Activated T-cell treated with anti-CD3 and anti-CD28 coated beads, Interleukin-2, amount 50 U/mL, for 1 hour (primary cell): ENCODE measurements at places on chromosomes 3 and 15.

GRCh38 chr15:32120577-32121383, 90.5 kb downstream of the CHRNA7 start:
- no peak for DNase-seq

- no peak for DNase-seq
These were observed 203.4 kb downstream of the TBC1D2B start for GRCh38 chr15:77874063-77874462.

DNA sequence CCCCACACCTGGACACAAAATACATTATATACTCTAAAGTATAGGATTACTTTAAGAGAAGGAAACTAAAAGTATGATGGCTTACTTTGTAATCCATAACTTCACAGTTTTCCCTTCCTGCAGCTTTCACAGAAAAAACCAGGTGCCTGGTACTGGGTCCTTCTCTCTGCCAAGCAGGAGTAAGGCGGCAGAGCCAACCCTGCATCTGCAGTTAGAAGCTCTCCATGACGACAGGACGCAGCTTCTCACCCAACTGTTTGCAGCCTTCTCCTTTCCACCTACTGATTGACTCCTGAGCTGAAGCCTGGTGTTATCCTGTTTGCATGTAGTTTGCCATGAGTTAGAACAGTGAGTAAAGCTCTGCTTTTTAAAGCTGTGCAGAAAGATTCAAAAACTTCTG, 6.7 kb downstream of the MRAS start:
- DNase-seq, result no peak

DNA sequence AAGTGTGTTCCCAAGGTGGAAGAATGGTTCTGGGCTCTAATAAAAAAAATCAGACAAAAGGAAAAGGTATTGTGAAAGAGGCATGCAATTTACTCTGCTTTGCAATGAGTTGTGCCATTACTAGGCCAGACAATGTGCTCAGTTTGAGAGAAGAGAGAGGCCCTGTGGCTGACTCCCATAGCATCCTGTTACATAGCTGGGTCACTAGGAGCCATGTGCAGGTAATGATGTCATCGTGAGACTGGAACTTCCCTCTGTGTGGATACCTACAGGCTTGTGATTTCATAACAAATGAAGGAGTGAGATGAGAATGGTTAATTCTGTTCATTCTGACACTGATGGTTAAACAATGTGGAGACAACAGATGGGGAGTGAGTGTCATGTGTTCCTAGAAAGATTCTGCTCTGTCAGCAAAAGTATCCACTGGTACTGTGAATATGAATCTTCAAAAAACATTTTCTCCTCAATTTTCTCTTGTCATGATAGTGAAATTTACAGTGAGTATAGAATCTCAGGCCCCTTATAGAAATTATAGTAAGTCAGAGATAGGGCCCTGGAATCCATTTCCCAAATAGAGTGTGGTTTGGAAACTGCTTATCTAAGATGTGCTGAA, 648.7 kb upstream of the DPPA4 start:
- DNase-seq, result no peak

DNA sequence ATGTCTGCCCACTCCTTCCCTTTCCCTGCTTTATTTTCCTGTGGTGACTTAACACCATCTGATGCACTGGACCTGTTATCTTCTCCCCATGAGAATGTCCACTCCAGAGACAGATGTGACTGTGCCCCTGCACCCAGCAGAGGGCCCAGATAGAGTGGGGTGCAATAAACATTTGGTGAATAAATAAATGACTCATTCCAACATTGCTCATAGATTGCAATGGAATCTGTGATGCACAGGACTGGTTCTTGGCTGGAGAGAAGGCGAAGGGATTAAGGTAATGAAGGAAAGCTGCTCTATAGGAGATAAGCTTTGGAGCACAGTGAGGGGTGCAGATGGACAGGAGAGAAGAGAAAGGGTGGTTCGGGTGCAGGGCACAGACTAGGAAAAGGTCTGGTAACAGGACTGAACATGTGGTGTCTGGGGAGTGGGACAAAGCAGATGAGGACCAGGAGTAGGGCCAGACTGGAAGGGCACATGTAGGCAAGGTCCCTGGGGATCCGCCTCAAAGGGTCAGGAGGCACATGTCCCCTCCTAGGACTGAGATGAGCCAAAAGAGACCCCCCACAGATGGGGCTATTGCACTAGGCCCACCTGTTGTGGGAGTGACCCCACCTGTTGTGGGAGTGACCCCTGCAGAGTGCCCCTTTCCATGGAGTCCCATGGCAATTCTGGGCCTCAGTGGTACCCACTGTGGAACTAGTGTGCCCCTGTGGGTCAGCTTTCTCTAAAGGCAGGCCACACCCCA, 17.5 kb upstream of the POC1A start:
- DNase-seq, result no peak

GRCh38 chr3:47581422-47581821, 2.8 kb upstream of the CSPG5 start:
- no peak for DNase-seq

DNA sequence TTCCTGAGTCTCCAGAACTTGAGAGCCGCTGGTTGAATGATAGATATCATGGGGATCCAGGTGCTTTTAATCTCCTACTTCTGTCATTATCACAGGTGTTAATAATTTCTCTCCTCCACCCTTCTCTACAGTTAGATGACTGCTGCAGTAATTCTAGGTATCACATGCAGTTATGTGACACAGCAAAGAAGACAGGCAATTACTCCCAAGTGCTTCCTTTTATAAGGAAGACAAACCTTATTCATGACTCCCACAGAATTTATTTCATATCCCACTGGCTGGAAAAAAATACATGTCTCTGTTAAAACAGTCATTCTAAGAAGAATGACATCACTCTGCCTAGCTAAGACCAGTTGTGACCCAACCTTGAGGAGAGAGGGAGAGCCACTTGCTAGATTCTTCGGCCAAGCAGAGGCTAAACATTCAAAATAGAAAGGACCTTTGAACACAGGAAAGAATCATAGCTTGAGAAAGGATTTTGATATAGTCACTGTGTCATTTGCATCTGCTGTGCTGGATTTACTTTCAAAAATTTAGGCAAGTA, 500.6 kb downstream of the SI start:
- no peak for DNase-seq

- DNase-seq, result no peak
These were observed 4.6 kb downstream of the THPO start for GRCh38 chr3:184373422-184373821.

- DNase-seq, result peak; percentile 75
These were observed 99.2 kb upstream of the TRPM1 start for GRCh38 chr15:31200735-31201151.

- DNase-seq, result no peak
These were observed 5.5 kb downstream of the CCR4 start for GRCh38 chr3:32956750-32957570.

DNA sequence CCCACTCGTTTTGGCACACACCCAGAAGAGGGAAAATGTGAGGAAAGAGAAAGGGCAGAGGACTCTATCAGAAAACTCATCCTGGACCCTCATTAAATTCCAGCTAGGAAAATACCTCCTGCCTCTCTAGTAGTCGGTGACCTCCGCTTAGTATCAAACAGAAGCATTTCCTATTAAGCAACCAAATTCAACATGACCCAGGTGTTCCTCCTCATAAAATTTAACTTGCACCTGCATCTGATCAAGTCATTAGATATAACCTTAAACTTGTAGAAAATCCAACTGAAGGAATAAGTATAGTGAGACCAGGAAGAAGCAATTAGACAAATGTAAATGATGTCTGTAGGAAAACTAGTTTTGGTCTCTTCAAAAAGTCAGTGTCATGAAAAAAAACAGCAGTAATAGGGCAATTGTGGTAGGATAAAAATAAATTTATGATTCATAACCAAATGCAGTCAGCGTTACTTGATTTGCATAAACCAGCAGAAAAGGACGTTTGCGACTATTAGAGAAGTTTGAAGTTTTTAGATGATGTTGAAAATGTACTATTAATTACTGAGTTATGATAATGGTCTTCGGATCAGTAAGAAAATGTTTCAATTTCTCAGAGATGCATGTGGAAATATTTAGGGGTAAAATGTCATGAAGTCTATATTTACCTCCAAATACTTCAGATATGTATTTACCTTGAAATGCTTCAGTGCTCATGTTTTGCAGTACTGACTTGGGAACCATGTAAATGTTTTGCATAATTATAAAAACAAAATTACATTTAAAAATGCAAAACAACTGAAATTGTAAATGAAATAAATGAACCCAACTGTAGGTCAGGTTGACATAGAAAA, 44.6 kb downstream of the LDHAL6B start:
- DNase-seq, result no peak

GRCh38 chr15:51311510-51311909, 26.9 kb downstream of the CYP19A1 start:
- no peak for DNase-seq

GRCh38 chr3:111728566-111728935, 130.5 kb upstream of the PHLDB2 start:
- no peak for DNase-seq
